ENCODE measurements at places on chromosomes 4 and X.

DNA sequence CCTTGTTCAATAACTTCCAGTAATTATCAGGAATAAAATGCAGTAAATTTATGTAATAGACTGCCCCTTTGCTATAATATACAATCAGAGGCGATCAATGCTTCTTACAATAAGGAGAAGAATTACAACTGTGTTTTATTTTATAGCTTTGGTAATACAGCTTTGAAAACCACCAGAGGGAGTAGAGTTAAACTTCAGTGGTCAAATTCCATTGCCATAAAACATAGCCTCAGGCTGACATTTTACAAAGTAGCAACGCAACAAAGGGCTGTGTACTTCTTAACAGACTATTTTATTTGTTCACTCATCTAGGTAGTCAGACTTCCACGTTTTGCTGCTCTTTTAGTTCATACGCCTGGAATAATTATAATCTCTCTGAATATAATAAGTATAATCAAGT, 58.5 kb downstream of the TEX13C start:
- no peak for DNase-seq

DNA sequence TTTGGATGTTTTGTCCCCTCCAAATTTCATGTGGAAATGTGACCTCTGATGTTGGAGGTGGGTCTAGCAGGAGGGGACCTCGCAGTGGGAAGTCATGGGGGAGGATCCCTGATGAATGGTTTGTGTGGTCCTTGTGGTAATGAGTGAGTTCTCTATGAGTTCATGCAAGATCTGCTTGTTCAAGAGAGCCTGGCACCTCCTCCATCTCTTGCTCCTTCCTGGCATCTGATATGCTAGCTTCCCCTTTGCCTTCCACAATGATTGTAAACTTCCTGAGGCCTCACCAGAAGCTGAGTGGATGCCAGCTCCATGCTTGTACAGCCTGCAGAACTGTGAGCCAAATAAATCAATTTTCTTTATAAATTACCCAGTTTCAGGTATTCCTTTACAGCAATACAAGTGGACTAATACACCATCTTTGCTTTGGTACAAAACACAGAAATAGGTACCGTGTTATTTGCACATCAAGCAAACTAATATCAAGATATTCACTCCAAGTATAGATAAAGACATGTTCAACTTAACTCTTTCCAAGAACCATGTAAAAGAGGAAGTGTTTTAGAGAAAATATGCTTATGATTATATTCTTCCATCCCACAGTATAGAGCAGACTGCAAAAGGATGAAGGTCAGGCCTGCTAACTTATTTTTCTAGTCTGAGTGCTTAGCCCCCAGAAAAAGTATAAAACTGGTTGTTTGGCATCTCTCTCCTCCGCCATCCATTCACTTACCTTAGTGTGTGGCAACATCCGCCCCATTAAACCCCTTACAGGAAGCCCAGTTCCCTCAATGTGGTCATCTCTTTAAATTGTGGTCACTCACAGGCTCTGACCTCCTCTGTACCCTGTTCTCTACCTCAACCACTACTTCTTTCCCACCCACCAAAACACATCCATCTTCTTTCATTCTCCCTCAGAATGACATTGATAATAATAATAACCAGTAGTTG, 6.7 kb downstream of the ARAP2 start:
- DNase-seq: no peak

- no peak for DNase-seq
Observed at GRCh38 chr4:44713125-44713524, 13.2 kb downstream of the GNPDA2 start.

DNA sequence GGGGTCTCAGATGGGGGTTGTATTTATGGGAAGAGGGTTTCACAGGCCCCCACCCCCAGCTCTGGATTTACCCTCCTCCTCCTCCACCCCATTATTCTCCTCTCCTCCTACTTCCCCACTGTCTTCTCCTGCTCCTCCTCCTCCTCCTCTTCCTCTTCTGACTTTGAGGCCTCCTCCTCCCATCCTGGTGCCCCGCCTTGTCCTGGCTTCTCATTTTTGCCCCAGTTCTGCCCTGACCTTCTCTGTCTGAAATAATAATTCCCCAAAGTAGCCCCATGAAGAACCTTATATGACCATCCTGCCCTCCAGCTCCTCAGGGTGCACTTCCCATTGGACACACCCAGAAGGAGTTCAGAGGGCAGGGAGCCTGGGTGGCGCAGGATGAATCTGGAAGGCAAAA, 351.4 kb upstream of the GATB start:
- no peak for DNase-seq

- DNase-seq: no peak
Observed at GRCh38 chr4:81460191-81460701, 11.5 kb downstream of the RASGEF1B start.

DNA sequence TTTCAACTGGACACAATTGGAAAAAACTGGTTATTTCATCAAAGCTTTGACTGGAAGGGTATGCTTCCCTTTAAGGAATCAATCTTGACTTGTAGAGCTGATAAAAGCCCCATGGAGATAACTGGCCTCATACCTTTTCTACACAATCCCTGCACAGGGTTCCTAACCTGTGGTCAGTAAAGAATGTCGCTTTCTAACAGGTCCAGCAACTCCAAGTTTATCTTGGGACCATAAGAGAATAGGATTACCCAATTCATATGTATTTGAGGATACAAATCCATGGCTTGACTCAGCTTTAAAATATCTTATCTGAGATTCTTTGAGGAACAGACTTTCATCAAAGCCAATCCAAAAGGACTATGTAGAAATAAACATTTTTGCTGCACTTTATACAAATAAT, 1399.8 kb upstream of the PABPC4L start:
- no peak for DNase-seq

DNA sequence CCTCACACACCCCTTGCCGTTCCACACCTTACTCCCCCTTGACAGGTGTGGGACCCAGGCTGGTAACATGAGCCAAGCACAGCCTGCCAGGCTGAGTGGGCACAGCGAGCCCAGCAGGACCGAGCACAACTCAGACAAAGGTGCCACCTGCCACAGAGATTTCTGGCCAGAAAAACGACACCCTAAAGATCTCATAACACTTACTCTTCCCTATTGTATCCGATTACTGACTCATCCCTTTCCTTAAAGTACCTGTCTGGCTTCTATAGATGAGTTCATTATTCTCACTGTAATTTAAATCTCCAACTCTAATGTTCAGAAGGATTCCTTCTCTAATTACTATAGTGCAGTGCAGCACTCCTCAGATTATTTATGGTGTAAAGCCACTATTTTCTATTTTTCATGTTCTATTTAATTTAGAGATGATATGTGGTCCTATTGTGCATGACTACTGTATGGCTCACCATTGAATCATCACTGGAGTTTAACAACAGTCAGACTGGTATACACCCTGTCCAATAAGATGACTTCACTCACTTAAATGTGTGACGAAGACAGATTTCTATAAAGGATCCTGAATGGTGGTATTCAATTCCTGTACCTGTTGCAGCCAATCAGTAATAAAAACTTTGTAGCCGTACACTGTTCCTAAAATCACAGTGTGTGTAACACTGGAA, 7.6 kb upstream of the SYTL5 start:
- no peak for DNase-seq

DNA sequence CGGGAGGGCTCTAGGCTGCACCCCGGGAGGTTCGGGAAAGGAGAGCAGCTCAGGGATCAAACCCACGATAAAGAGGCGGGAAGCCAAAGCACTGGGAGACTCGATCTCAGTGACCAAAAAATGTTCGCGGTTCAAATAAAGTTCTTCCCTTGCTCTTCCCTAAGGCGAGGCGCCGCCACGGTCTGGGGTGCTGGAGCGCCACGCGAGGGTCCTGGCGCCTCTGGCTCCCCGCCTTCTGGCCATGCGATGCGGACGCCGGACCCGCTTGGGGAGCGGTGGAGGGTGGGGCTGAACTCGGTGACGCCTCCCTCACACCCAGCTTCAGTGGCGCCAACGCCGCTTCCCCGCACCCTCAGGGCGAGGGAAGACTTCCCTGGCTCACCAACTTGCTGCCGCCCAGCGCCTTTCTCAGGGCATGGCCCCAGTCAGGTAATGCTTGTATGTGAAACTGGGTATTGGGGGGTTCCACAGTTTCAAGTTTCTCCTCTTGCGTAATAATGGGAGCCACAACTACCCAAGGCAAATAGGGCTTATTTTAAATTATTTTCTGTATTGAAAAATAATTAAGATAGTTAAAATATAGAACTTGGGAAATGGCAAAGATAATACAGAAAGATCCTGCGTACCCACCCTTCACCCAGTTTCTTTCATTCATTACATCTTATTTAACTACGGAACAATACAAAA, at the start of gene QRFPR:
TSS of gene QRFPR (minus strand) at position 243 of the 687 bp plus-strand sequence. CDS start 371 bp downstream, outside the sequence.
- DNase-seq: no peak

- no peak for DNase-seq
Observed at GRCh38 chr4:8697826-8698225, 105.3 kb downstream of the CPZ start.

DNA sequence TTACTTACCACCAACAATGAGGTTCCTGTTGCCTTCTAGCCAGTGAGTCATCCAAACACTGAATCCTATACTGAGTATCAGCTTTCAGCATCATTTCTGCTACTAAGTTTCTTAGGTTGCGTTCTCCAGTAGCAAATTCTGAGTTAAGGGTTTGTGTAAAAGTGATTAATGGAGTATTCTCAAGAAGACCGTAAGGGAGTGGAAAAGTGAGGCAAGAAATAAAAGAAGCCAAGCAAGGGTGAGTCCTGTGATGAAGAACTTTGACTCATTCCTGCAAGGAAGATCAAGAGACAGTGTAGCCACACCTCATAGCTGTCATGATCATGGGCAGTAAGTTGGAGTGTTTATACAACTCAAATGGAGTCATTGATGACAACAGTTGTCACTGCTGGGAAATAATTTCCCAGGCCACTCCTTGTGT, 446.2 kb downstream of the RAPGEF2 start:
- no peak for DNase-seq

GRCh38 chr4:91025241-91026148, 898.3 kb downstream of the CCSER1 start:
- DNase-seq: no peak

GRCh38 chrX:124333862-124334261, 1.4 kb downstream of the TEX13D start:
- no peak for DNase-seq
